Activated CD4-positive, alpha-beta memory T cell treated with anti-CD3 and anti-CD28 coated beads for 36 hours (primary cell): ENCODE measurements at places on chromosomes 13 and 19.
A peak's percentile ranks its signal among the peaks of the same experiment; 100 is the strongest.

DNA sequence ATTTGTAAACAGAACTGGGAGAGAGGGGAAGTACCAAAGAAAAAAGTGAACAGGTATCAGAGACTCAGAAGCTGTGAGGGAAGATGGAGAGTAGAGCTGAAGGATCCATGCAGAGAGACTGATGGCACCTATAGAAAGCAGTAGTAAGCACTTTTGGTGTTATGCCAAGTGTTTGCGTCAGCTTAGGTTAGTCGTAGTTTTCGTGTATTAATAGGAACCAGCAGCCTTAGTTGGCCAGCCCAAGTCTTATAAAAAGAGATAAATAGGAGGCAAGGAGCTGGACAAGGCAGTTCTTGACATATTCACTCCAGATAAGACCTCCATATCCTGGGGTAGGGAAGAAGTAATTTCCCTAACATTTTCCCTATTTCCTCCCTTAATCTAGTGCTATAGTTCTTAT, 214.2 kb downstream of the OXGR1 start:
- DNase-seq = no peak

DNA sequence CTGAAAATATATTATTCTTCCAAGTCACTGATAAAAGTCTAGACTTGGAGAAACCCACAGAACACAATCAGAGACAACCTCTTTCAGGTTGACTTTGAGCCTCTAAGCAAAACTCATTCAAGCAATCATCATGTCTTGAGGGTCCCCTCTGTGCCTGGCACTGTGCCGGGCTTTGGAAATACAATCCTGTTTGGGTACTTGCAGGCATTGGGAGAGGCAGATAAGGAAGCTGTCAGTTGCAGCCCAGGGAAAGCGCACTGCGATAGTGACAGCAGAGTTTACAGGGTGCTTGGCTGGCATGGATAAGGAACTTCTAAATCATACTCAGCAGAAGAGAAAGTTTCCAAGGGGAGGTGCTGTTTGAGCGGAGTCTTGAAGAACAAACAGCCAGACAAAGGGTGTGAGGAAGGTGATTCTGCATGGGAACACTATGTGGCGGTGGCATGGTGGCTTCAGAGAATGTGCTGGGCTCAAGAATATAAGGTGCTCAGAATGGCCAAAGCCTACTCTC, 9.1 kb downstream of the SERP2 start:
- no peak for DNase-seq

DNA sequence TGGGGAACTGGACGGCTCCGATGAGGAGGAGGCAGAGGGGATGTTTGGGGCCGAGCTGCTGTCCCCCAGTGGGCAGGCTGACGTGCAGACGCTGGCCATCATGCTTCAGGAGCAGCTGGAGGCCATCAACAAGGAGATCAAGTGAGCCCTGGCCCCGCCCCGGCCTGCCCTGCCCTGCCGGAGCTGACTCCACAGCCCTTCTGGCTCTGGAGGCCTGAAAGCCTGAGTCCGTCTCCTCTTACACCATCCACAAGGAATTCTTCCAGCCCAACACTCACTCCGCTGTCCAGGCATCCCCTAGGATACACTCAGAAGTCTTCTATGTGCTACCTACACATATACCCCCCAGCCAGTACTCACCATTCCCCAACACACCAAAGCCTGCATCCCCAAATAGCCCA, 17.4 kb downstream of the PPFIA3 start:
- no peak for DNase-seq

DNA sequence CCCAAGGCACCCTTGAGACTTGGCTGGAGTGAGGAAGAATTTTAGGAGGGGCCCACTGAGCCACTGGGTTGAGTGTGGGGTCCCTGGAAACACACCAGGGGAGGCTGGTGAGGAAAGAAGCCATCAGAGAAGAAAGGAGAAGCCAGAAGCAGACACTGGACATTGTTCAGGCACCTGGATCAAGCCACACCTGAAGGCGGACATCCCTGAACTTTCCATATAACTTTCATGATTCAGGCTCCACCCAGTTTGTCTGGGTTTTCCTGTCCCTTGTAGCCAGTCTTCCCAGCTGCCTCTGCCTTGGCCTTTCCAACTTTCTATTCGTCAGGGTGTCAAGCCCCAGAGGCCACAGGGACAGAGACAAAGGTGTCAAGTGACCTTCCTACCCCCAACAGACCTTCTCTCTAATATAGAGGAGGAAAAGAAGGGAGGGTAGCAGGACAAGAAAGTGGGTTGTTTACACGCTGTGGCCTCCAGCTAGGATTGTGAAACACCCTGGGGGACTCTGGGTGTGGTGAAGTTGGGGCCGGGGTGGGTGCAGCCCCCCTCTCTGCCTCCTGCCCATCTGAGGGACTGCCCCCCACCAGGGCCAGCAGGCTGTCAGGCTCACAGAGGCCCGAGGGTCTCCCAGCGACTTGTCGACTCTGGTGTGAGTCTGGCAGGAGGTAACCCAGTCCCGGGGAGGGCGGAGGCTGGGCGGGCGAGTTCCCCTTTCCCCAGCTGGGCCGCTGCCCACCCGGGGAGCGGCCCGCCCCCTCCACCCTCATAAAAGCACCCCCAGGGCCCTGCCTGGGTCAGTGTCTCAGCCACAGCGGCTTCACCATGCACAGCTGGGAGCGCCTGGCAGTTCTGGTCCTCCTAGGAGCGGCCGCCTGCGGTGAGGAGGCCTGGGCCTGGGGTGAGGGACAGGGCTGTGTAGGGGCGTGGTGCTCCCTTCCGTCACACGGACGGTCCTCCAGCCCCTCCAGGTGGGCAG, at the start of gene CFD:
CFD (plus strand) TSS at position 797 of the 976 bp plus-strand sequence; CDS start at position 823, 26 bp downstream.
- no peak for DNase-seq

DNA sequence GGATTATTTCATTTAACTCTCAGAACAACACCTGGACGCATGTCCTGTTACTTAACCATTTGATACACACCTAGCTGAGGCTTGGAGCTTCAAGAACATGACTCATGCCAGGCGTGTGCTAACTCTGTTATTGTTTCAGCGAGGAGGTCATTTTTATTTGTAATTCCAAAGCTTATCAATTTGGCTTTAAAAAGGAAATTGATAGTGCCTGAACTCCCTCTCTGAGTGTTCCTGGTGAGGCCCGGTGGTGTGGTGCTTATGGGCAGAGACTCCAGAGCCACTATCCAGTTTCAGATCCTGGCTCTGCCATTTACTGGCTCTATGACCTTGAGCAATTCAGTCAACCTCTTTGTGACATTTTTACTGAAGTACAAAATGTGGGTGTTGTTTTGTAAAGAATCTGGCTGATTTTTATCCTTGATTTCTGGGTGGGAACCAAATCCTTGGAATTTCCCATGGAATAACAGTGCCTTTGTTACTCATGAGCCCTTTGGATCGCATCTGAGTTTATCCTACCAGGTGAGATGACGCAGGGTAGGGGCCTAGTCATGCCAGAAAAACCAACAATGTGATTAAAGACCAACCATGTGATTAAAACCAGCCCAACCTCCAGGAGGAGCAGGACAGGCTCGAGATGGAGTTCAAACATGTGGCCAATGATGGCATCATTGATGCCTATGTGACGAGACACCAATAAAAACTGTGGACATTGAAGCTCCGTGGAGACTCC, 198.8 kb downstream of the MYO16 start:
- no peak for DNase-seq

- DNase-seq = peak; percentile 83
These were observed 13.6 kb downstream of the CFD start for GRCh38 chr19:873084-873483.
